Amygdala (tissue), 56 donors: ENCODE measurements at places on chromosomes 1 and 21.
A peak's percentile ranks its signal among the peaks of the same experiment; 100 is the strongest.

DNA sequence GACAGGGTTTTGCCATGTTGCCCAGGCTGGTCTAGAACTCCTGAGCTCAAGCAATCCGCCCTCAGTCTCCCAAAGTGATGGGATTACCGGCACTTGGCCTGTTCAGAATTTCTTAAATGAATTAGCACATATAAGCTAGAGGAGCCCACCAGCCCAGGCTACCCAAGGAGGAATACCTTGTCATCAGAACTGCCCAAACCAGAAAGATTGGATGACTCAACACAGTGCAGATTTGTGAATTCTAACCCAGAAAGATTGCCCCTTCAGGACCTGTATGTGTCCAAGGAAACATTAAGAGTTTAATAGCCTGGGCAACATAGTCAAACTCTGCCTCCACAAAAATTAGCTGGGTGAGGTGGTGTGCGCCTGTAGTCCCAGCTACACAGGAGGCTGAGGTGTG is 14.0 kb upstream of the LIN9 start:
- DNase-seq, result no peak

DNA sequence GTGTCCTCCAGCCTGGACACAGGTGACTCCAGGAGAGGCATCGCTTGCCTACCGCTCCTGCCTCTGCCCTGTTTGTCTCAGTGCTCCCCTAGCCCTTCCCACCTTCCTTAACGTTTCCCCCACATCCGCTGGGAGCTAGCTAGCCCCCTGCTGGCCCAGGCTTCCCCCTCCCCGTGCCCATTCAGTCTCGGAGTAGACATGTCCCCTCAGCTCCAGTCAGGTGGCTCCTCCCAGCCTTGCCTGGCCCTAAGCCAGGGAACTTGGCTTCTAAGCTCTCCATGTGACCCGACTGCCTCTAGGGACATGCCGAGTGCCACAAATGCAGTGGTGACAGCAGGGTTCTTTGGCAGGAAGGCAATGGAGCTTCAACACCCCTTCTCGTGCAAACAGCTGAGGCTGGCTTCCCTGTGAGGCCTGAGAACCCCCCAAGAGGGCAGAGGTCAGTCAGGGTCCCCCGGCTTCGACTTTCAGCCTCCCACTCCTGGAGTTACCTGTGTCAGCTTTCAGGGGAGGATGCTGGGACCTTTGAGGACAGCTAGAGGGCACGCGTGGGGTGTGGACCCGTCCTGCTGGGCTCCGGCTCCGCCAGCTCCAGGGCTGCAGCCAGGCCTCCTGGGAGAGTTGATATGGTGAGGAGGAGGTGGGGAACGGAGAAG is 16.2 kb downstream of the DRAXIN start:
- no peak for DNase-seq

DNA sequence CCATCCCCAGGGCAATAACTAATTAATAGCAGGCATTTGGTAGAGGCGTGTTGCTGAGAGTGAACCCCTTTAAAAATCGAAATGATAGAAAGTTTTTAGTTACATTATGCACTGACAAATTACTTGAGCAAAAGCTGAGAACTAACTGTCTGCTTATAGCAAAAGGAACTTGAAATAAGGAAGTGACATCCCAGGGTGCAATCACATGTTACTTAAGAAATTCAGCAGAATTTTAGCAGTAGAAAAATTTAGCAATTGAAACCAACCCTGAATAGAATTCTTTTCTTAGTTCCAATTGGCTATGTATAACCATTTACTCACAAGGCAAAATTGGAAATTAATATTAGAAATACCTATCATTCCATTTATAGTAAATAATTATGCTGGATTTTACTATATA is 139.5 kb upstream of the SAMSN1 start:
- DNase-seq, result no peak

DNA sequence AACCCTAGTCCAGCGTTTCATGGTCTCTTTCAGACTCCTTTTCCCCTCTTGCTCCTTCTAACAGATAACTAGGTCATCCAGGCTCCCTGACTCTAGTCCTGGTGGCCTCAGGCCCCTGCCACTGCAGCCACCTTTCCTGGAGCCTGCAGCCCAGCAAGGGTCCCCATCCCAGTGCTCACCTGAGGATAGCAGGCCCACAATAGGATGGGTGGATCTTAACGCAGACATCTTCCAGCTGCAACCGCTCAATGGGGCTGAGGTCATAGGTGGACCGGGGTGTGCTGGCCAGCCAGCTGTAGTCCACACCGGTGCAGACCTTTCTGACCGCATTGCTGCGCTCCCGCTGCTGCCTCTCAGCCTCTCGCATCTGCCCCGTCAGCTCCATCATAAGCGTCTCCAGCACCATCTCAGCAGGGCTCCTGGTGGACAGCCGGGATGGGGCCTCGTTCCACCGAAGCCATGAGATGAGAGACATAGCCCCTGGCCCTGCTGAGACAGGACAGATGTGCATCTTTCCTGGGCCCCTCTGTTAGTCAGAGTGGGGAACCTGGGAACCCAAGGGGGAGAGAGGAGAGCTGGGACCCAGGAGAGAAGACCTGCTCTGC is 10.9 kb downstream of the RD3 start:
- no peak for DNase-seq

DNA sequence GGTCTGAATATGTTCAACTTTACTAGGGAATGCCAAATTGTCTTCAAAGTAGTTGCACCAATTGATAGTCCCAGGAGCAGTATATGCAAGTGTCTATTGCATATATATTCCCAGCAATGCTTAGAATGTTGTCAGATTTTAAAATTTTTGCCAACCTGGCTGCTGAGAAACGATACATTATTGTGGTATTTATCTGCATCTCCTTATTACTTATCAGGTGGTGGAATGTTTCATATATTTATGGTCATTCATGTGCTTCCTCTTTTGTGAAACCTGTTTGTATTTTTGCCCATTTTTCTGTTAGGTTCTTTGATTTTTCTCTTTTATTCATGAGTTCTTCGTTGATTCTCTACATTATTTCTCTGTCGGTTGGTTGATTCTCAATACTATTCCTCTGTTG is 39.5 kb downstream of the COLGALT2 start:
- no peak for DNase-seq

DNA sequence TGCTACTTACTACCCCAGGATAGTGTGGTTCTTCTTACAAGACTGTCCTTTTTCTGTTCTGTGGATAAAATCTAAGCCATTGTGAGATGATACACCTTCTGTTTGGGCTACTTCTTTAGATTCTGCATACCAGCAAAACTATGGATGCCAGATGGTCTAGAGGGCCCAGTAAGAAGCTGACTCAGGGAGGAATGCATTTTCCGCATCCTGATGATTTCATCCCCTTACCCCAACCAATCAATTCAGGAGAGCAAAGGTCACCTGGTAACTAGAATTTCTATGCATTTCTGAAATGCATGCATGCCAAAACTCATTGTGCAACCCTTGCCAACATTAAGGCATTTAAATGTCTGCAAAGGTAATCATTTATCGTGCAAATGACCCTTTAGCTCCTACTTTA is 285.7 kb upstream of the ZP4 start:
- DNase-seq, result no peak

- peak; percentile 80 for DNase-seq
These were observed 10.9 kb upstream of the IFI16 start for GRCh38 chr1:158998781-158999161.

DNA sequence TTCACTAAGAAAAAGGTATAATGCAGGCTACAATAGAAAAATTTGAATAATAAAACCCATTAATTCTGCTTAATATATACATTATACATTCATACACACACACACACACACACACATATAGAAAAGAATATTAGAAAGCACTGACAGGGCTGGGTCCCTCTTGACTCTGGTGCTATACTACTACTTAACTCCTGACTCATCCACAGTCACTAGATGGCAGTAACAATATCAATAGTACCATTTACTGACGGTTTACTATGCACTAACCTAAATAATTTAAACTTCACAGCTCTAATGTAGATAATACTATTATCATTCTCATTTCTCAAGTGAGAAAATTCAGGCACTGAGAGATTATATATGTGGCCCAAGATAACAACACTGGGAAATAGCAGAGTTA is 87.5 kb downstream of the COP1 start:
- no peak for DNase-seq

GRCh38 chr1:46522184-46522968 is 29.1 kb downstream of the KNCN start:
- DNase-seq, result no peak

GRCh38 chr1:182709225-182709764 is 24.9 kb upstream of the RGS8 start:
- DNase-seq, result no peak

DNA sequence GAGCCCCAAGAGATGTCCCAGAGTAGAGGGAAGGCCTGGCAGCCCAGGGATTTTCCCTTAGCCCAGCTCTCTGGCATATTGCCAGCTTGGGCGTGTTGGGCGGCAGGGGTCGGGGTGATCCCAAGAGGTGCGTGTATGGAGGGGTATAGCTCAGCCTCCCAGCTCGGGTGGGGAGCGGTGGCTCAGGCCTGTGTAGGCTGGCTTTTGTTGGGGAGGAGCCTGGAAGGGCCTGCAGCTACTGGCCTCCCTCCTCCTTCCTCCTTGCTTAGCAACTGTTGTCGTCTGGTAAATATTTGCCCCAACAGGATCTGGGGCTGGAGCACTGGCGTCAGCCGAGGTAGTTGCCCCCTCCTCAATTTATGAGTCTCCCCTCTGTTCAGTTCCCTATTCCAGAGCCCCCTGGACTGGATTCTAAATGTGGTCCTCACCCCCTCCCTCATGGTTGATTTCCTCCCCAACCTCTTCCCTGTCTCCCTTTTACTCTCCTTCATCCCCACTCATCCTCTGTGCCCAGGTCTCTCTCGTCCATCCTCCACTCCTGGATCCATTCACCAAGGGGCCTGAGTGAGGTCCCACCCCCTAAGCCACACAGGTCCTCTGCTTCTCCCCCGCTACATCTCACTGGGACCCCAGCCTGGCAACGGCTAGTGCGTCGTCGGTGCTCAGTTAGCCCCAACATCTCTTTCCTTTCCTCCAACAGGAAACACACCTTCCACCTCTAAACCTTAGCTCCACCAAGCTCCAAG is 10.3 kb upstream of the LMNA start:
- DNase-seq, result no peak

DNA sequence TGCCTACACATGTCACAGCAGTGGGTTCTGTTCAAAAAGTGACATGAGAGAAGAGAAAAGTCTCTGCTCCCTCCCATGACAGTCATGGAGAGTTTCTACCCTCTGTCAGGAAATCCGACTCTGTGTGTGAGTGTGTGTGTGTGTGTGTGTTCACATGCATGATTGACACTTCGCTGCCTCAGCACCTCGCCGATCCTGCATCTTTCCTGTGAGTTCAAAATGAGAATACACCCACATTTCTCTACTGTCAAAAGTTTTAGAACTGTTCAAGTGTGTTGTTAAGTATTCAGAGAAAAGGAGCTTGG is 46.2 kb upstream of the COX20 start:
- DNase-seq, result no peak

GRCh38 chr1:20702416-20702815 is 15.4 kb downstream of the KIF17 start:
- DNase-seq, result no peak

GRCh38 chr1:51214615-51215131 is 21.4 kb upstream of the RNF11 start:
- DNase-seq, result no peak

DNA sequence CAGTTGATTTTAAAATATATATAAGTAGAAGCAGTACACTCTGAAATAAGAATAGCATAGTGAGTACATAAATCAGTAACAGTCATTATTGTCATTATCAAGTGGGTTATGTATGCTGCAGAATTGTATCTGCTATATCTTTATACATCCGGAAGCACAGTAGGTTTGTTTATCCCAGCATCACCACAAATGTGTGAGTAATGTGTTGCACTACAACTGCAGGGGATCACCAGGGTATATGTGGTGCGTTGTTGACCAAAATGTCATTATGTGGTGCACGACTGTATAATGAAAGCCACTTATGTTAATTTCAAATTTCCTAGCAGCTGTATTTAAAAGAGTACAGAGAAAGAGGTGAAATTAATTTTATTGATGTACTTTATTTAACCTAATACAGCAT is 87.7 kb upstream of the GADD45A start:
- DNase-seq, result no peak

DNA sequence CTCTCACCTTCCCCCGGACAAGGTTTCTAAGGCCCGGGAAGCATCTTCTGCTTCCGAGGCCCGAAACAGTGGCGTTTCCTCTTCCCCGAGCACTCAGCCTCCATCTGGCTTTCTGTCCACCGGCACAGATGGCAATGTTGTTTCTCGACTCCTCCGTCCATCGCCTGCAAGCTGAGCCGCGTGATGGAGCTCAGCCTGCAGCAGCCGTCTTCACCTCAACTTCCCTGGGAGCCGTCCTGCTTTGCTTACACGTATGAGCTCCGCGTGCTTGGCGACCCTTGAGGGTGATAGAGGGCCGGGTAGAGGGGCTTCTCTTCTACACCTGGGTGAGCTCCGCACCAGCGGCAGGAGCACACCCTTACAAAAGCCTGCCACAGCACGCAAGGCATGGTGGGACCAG is 80.4 kb downstream of the AJAP1 start:
- DNase-seq, result peak; percentile 22

- no peak for DNase-seq
These were observed 1.7 kb downstream of the TMEM125 start for GRCh38 chr1:43271186-43272118.

DNA sequence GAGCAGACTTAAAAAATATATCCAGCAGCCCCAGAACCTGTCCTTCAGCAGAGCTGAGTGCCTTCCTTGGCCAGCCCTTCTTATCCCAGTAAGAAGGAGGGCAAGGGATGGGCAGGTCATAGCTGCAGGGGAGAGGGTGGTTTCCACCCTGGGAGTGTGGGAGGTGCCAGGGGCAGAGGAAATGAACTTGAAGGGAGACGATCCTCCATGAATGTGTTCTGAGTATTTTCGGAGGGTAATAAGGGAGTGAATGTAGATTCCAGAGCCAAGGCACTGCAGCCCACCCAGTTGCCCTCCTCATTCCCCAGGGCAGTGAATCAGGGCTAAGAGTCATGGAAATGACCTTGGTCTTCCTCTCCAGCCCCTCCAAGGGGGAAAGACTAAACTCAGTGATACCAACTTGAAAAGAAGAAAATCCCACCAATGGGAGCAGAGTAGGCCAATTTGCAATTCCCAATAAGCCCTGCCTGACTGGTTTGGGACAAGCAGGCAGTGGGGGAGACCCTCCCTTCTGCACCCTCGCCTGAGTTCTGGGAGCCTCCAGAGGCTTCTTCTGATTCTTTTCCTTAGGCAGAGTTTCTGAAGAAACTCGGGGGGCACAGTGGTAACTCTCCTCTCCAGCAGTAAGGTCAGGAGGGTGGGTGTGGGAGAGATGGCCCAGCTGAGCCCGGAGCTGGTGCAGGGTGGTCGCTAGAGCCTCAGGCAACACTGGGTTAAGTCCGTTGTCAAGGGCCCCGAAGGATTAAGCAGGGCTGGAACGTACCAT is 4.2 kb downstream of the MYOG start:
- DNase-seq, result no peak

- DNase-seq, result no peak
These were observed 207.2 kb downstream of the TOMM20 start for GRCh38 chr1:234921266-234922062.

GRCh38 chr1:45796381-45796780 is 7.0 kb upstream of the MAST2 start:
- DNase-seq, result no peak
